Keratinocyte (primary cell): ENCODE measurements at places on chromosomes 3 and 15. TPM values are rescaled to one million over a fixed set of nuclear protein-coding genes. Genes with fewer than 3 reads are reported as not detected.

DNA sequence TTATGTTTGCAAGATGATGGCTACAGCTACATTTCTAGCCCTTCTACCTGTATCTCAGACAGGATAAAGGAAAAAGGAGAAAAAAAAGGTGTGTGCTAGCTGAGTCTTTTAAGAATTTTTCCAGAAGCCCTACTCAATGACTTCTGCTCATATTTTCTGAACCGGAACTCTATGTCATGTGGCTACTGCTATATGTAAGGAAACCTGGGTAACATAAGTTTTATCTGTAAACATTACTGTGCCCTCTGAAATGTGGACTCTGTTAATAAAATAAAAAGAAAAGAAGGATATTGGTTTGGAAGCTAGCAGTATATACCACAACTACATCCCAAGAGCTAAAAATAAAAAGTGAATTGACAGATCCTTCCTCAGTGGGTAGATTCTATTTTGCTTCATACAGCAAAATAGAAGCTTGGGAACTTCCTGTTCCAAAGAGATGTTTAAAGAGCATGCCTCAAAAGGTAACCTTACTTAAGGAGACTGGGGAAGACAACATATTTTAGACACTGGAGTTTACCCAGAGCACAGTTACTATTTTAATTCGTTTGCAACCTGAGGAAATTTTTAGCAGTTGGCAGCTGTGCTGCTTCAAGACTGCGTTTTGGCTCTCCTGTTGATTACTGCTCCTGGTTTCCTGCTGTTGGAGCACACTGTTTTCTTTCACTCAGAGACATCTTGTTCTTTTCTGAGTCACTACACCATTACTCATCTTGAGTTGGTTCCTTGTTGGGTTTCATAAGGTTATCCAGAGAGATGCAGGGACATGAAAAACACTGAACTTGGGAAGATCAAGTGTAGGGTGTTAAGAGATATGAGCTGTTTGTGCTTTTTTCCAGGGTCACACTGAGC, 280.7 kb downstream of the NFKBIZ start:
- peak; percentile 42 for DNase-seq

DNA sequence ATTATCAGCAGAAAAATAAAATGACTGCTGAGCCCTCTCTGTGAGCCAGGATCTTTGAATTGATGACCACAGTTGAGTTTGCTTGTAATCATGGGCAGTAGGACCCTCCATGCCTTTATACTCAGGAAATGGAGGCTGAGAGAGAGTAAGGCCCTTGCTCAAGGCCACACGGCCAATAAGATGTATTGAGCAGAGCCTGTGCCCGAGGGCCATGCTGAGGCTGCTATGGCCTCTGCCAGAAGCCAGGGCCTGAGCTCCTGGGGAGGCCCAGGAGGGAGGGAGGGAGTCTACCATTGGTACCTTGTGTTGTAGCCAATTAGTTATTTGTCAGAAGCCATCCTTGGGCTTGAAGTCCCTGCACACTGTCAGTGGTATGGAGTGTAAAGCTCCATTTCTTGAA, 151.4 kb downstream of the DNAJB8 start:
- no peak for DNase-seq

DNA sequence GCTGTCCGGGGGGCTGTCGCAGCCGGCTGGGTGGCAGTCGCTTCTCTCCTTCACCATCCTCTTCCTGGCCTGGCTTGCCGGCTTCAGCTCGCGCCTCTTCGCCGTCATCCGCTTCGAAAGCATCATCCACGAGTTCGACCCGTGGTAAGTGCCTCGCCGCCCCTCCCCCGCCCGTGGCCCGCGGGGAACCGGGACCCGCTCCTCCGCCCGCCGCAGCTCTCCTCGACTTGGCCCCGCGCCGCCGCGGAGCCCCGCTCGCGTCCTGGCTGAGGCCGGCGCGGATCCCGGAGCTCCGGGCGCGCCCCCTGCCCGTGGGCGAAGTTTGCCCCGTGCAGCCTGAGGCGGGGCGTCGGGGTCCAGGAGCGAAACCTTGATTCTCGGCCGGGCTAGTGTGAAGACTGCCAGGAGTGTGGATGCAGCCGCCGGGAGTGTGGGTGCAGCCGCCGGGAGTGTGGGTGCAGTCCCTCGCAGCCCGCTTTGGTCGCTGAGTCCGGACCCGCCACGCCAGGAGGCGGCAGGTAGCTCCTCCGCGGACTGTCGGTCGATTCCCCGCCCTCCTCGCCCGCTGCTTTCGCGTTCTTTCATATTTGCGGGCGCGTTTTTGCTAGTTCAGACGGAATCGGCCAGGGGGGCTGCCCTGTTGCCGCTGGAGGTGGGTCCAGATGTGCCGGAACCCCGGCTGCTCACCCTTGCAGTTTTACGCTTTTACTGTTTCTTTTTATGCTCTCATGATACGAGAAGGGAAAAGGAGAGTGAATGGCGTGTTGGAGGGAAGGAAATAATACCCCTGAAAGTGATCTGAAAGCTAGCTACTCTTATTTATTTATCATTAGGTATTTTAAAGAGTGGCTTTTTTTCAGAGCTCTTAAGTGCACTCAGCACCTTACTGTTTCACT, 692 bp downstream of the STT3B start:
- DNase-seq, result no peak

GRCh38 chr15:37028625-37029296, 71.6 kb downstream of the MEIS2 start:
- no peak for DNase-seq

DNA sequence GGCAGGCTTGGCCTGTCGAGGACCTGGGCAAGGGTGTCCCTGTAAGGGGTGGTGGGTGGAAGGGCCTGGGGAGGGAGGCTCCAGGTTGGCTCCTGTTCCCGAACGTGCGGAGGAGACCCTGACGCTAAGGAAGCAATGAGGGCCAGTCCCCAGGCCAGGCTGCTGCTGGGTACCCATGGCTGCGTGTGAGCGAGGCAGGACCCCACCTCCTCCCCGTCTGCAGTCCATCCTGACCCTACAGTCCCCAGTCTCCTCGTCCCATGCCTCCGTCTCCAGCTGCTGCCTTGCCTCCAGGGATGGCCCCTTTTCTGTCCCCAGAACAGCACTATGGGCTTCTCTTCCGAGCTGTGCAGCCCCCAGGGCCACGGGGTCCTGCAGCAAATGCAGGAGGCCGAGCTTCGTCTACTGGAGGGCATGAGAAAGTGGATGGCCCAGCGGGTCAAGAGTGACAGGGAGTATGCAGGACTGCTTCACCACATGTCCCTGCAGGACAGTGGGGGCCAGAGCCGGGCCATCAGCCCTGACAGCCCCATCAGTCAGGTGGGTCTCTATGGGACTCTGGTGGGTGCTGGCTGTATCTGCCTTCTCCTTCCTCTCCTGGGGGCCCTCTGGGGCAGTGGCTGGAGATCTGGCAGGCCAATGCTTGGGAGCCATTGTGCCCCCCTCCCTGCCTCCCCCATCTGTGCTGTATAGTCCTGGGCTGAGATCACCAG, 571 bp downstream of the FES start:
- no peak for DNase-seq

DNA sequence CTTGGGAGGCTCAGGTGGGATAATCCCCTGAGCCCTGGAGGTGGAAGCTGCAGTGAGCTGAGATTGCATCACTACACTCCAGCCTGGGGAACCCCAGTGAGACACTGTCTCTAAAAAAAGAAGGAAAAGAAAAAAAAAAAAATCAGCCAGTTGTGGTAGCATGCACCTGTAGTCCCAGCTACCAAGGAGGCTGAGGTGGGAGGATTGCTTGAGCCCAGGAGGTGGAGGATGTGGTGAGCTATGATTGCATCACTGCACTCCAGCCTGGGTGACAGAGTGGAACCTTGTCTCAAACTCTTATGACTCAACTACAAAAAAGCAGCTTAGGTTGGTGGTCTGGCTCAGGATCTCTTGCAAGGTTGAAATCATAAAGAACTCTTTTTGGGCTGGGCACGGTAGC, 19.3 kb upstream of the GPX1 start:
- DNase-seq, result no peak

DNA sequence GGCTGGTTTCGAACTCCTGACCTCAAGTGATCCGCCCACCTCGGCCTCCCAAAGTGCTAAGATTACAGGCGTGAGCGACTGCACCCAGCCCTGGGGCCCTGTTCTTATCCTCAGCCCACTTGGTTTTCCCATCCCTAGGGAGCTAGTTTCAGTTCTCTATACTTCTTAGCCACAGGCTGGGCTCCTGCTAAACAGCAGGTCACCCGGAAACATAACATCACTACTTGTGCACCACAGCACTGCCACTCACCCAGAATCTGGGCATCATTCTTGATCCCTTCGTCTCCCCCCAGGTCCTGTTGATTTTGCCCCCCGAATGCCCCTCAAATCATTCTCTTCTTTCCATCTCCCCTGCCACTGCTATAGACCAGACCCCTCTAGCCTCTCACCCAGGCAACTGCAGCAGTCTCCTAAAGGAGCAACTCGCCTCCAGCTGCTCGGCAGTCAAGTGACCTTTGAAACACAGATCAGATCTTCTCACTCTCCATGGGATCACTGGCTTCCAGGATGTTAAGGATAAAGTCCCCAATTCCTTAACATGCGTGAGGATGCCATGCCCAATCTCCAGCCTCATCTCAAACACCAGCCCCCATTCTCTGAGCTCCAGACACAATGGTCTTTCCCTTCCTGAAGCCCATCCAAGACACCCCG, 5.6 kb upstream of the AP3S2 start:
- no peak for DNase-seq

DNA sequence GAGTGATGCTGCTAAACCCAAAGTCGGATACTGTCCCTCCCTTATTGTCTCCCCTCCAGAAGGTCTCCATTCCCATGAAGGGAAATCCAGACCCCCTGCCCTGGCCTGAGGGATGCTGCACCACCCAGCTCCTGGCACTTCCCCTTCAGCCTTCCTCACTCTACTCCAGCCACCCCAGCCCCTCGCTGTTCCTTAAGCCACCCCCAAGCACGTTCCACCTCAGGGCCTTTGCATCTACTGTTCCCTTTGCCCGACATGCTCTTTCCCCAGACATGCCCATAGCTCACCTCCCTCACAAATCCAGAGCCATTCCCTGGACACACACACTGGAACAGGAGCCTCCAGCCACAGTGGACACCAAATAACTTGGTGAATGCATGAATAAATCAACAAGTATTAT, 8.1 kb downstream of the WNT7A start:
- no peak for DNase-seq

GRCh38 chr3:47265725-47266428, 16.7 kb downstream of the KIF9 start:
- DNase-seq, result no peak

DNA sequence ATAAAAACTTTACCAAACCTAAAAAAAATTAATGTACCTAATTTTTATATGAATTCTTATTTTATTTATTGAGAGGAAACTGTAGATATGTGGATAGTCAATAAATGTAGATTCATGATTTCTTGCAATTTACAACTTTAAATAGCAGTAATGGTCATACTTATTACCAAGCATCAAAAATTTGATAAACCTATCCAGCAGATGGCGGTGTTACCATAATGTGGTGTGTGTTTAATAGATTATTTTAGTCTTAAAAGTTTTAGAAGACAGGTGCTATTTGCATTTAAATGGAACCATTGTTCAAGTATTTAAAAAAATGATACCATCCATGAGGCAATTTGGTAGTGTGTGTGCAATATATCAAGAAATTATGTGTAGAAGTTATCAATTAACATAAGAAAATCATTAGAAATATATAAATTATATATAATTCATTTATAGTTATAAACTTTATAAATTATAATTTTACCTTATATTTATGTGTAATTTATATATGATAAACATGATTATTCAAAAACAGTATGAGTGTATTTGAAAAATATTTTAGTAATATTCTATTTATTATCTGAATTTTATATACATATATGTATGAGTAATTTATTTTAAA, 176.0 kb upstream of the BCHE start:
- no peak for DNase-seq

SNX22 gene
- 0.03 to 0.04 TPM in 2 of 3 replicates, not detected in the other for polyA plus RNA-seq
